ENCODE measurements at places on chromosomes 2 and 18.

DNA sequence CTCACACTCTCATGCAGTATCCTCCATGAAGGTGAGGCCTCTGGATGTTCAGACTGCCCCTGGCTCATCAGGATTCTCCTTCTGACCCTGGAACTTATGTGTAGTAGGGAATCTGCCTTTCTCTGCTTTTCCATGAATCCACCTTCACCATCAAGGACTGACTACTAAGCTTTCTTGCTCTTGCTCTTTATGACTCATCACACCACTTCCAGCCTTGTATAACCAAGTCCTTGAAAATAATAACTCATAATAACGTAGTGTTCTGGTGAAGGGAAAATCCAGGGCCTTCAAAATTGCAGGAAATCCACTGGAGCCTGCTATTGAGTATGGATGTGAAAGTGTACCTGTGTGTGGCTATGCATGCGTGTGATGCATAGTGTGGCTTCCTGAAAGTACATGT is 11.3 kb upstream of the KCNS3 start:
- no peak for DNase-seq

DNA sequence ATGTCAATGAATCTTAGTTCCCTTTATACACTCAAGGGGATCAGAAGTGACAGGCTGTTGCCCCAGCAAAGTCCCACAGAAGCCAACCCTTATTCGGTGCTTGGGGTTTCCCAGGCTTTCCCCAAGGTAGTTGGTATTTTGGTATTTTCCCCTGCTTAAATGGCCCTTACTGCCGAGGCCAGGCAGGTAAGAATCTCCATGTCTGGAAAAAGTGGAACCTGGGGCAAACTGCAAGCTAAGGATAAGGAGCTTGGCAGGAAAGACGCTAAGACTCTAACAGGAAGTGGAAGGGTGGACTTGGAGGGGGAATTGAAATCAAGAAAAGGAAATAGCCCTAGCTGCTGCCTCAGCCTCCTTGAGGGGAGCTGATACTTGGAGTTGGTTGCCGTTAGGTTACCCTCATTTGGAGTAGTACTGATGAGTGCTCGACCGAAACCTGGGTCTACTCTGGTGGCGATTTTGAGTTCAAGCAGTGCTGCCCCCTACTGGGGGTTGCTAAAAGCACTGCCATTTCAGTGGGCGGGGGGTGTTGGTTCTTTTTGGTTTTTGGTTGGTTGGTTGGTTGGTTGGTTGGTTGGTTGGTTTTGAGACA is 3.3 kb upstream of the GPBAR1 start:
- peak; percentile 71 for DNase-seq

GRCh38 chr2:21687589-21687988 is 563.8 kb downstream of the TDRD15 start:
- DNase-seq, result no peak

DNA sequence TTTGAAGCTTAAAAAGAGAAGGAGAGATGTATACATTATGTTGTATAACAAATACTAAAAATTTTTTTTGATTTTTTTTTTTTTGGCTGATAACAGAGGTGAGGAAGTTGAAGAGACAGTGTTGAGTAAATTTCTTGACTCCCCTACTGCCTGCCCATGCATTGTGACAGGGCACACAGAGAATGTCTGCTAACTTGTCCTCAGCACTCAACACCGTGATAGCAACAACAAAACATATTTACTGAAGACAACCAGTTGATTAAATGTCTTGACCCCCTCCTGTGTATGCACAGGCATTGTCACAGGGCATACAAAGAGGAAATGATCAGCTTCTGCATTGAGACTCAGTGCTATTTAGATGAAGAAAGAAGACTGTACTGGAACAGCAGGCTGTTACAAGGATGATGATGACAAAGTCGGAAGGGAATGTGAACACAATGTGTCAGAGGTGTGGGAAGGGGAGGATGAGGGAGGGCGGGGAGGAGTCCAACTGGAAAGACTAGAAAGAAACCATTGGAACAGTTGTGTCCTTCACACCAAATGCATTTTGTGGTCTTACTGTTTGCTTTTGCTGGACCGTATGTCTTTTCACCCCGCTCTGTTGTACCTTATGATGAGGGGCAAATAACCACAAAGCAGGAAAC is 89.5 kb downstream of the CERS6 start:
- no peak for DNase-seq

GRCh38 chr18:37514953-37515352 is 50.6 kb downstream of the CELF4 start:
- no peak for DNase-seq

GRCh38 chr2:240778426-240778825 is 41.6 kb downstream of the KIF1A start:
- no peak for DNase-seq

GRCh38 chr18:45413180-45413836 is 202.0 kb upstream of the SLC14A2 start:
- DNase-seq, result no peak

Data from activated CD8-positive, alpha-beta memory T cell treated with anti-CD3 and anti-CD28 coated beads, Interleukin-2, amount 50 U/mL, for 4 hours (primary cell).